ENCODE measurements at places on chromosomes 12 and 14.

DNA sequence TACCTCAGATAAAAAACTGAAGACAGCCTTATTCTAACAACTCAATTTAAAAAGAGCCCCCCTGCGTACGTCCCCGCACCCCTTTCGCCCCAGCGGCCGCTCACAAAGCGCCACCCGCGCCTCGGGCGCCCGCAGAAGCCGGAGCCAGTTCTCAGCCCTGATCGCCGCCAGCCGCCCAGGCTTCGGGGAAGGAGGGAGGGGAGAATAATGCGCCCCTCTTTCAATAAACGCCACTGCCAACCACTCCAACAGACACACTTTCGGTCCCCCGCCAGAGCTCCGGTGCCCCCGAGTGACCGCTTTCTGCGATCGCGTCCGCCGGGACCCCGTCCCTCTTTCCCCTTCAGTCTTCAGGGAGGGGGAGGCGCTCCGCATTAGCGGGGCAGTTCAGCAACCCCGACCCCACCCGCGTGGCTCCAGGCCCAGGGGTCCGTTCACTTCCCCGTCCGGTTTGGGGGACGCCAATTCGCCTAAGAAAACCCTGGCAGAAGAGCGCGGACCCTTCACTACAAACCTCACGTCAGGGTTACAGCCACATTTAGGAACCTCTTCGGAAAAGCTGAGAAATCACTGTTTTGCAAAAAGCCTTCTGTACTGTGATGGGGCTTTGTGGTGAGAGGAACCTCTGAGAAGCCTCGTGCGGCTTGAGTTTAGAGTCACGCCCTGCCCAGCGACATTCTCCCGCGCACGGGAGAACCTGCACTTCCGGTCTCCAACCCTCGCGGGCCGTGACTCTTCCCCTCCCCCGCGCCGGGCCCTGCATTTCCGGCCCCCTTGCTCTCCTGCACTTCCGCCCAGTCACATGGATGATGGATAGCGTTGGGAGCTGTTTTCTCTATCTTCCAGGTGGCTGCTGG lies 18.7 kb downstream of the FOXG1 start:
- DNase-seq: peak; percentile 88

- no peak for DNase-seq
Observed at GRCh38 chr12:65364046-65364445, 85.6 kb downstream of the MSRB3 start.

DNA sequence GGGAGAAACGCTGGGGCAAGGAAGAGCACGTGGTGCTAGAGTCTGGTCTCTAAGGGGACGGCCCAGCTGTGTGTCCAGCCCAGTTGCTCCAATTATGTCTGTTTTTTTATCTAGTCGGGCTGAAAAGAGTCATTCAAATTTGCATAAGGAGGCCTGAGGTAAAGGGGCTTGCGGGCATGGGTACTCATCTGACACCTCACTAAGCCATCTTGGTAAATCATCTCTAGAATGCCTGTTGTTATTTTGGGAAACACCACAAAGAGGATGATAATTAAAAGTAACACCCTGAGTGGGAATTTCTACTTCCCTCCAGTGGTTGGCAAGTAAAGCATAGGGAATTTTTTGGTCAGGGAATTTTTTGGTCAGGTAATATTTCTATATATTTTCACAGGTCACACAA lies 196.1 kb upstream of the ALG10B start:
- no peak for DNase-seq

DNA sequence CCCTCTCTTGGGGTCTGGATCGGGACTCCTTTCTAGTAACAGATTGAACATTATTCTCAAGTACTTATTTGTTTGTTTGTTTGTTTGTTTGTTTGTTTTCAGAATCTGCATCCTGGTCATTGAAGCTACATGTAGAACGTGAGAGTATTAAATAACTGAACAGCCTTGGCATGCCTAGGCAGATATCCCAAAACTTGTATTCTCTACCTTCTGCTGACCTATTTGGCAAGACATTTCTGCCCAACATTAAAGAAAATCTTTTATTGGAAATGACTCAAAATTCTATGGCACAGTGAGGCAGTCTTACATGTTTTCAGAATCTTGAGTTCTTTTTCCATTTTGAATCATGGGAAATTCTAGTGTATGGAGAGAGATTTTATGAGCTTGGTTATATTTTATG lies 165.1 kb upstream of the CNOT2 start:
- no peak for DNase-seq

GRCh38 chr12:69437073-69437472 lies 33.1 kb upstream of the FRS2 start:
- DNase-seq: no peak

DNA sequence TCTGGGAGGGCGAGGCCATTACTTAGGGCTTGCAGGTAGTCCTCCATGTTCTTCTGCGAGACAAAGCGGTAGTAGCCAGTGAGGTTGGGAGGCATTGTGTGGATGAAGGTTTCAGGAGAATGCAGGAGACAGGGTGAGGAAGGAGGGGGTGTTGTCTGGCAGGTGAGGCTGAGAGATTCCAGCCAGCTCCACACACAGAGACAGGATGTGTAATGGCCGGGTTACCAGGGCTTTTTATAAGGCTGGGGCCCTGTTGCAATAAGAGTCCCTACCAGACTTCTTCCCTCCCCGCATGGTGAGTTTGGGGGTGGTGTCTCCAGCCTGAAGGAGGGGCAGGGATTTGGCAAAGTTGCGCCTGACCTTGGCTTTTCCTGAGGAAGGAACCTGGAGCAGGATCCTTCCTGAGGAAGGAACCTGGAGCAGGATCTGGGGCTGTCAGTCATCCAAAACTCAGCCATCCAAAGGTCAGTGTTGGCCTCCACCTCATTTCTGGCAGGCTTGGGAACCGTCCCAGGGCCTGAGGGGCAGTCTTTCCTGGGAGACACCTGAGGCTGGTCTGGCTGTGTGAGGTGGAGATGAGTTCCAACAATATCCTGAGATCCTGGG lies at the start of gene RBP5:
Gene RBP5, minus strand, starts transcription at position 209 of the 606 bp plus-strand sequence. Its CDS starts 114 bp downstream, at position 95.
- DNase-seq: no peak

- DNase-seq: no peak
Observed at GRCh38 chr14:21256539-21257393, 12.5 kb downstream of the HNRNPC start.

- DNase-seq: no peak
Observed at GRCh38 chr12:116736962-116737773, 701 bp downstream of the SPRING1 start.

GRCh38 chr14:63650256-63650952 lies 8.7 kb upstream of the WDR89 start:
- DNase-seq: no peak

DNA sequence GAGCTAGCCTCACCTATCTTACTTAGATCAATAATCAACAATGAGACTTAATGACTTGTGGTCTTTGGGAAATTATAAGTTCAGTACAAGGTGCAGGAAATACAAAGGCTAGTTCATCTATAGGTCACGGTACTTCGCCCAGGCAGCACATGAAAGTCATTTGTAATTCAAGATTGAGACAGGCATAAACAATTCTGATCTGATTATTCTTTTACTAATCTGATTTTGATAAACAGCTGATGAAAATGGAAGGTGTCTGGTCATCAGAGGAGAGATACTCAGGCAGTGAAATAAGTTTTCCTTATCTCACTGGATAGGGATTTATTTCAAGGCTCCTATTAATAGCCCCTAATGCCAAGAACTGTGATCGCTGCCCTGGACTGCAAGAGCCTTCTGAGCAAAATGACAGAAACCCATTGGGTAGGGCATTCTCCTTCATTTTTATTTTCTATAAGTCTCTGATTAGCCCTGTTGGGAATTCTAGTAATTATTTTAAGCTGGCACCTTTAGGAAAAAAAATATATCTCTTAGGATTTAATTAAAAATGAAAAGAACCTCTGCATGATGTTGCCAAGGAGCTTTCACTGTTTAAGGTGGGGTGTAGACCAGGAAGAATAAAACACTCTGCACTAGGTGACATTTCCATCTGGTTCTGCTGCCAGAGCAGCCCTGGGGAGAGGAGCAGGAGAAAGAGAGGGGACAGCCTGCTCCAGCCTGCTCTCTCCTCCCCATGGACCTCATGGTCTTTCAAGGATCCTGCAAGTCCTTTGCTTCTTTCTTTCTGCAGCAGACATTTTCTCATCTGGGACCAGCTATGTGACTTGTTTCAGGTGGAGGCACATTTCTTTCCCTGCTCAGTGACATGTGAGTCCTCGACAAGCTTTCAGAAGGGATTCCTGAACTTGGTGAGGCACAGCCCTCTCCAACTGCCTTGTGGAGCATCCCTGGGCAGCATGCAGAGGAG lies 44.8 kb downstream of the SSPN start:
- DNase-seq: no peak

- no peak for DNase-seq
Observed at GRCh38 chr12:15477761-15478160, 155.5 kb downstream of the PTPRO start.

- no peak for DNase-seq
Observed at GRCh38 chr14:96792591-96792990, 4.6 kb upstream of the VRK1 start.

DNA sequence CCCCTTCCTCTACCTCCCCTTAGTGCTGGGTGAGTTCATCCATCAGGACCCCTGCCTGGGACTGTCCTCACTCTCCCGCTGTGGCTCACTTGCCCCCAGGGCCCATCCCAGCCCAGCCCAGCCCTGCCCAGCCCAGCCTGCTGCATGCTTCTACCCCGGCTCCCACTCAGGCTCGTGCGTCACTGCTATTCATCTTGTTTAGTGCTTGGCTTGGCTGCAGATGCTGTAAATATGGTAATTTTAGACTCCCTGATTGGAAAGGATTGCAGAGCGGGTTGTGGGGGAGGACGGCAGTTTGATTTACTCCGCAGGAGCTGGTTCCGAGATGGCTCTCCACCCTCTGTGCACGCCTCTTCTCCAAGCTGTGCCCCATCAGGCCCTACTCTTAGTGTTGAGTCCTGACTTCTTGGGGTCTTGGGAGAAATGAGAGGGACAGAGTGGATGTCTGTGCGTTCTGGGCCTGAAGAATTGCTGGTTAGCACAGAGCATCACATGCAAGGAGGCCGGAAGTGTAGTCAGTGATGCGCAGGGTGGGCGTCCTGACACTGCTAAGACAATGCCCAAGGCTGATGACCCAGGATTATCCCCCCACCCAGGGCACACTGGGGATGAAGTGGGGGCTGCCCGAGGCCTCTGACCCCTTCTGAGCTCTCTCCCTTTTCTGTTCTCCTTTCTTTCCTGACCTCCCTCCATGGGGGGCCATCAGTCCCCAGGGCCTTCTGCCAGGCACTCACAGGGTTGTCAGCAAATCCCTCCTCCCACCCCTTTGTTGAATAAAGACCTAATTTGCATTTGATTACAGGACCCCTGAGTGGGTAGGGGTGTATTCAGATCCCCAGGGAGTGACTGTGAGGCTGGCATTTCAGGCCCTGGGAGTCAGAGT lies 244.4 kb downstream of the ZFP36L1 start:
- DNase-seq: no peak

GRCh38 chr12:118704527-118705241 lies 276.7 kb upstream of the SRRM4 start:
- peak; percentile 26 for DNase-seq

DNA sequence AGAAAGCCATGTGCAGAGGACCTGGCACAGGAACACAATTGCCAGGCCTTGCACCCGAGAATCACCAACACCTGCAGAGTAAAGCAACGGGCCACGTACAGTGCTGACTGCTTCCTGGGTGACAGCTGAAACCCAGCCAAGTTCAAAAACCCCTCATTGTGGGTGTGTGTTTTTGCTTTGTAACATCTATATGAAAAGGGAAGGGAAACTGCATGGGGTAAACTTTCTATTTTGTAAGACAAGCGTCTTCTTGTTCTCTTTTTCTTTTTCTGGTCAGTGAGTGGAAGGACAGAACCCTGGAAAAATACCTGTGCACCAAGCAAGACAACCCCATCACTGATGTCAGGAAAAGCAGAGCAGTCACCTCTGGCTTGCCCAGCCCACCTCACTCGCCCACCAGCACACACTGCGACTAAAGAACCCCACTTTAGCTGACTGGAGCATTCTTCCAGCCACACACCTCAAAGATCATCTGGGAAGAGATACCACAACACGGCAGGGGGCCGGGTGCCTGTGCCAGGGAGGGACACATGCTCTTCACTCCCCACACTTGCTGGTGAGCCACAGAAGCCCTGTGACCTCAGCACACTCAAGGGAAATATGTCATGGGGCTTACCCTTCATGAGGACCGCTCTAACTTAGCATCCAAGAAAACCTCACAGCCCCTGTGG lies 172.3 kb downstream of the NDUFA12 start:
- DNase-seq: no peak

Measured in NCI-H187 (cell line).